ENCODE measurements at places on chromosomes 1 and 21.
A peak's percentile ranks its signal among the peaks of the same experiment; 100 is the strongest.

DNA sequence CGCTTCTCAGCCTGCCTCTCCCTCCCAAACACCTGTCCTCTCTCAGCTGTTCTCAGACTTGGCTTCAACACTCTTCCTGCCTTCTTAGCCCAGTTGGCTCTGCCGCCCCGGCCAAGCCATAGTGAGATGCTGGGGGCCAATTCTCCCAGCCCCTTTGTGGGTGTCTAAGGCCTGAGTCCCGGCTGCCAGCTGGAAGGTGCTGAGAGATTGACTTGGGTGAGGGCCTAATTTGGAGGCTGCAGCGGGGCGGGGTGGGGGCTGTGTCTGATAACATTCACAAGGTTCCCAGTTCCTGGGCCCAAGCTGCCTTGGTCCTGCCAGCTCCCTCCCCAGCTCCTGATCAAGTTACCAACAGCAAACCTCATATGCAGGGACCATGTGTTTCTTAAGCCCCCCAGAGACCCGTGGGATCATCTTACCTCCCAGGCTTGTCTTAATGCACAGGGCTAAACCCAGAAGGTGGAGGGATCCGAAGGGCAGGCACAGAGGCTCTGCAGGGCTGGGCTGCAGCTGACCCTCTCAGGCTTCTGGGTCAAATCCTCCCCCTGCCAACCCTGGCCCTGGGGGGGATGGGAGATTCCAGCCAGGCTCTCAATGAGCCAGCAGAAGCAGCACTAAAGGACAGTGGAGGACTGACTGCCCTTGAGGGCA, 9.8 kb downstream of the INKA2 start:
- DNase-seq, result no peak

DNA sequence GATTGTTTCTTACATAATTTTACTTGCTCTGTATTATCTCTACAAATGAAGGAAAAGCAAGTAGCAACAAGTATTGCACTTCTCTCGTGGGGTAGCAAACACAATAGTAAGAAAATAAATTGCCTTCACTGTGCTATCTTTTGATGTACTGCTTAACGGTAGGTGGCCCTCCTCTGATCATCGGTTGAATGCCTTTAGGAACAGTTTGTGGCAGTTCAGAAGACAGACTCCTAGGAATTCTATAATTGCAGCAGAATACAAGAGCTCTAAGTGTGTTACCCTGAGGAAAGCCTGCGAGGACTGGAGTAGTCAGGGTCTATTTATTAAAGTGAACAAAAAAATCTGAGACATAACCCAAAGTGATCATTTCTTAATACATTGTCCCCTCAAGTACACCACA, 1135.9 kb downstream of the KCNT2 start:
- no peak for DNase-seq

GRCh38 chr1:228923973-228924686, 188.9 kb downstream of the RHOU start:
- DNase-seq, result no peak

GRCh38 chr1:198656500-198656932, 17.7 kb downstream of the PTPRC start:
- peak; percentile 77 for DNase-seq

DNA sequence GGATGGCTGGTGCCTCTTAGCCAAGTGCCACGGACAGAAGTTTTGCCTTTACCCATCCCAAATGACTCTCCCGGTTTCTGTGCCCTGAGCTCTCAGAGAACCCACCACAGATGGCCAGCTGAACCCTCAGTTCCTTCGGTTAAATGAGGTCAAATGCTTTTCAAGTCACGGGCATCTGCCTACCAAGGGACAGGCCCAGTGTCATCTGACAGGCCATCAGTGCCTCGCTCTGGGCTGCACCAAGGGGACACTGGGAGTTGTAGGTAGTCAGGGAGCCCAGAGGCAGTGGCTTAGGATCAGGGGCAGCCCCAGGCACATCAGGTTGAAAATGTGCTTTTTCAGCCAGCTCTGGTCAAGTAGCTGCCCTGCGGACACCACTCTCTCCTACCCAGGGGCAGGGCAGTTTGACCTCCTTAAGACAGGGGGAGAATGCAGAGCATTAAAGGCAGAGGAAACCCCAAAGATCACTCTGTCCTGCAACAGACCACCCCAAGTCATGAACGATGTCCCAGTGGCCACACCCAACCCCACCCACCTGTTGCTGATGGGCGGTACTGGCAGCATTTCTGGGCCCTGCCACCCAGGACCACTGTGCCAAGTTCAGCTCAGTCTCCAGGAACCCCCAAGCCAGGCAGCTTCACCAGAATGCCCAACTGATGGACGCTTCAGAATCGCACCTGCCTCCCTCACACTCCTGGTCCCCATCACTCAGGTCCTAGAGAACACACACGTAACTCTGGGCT, 60.7 kb downstream of the CASZ1 start:
- no peak for DNase-seq

GRCh38 chr1:174998569-174999215, 1.1 kb upstream of the CACYBP start:
- DNase-seq, result peak; percentile 95

DNA sequence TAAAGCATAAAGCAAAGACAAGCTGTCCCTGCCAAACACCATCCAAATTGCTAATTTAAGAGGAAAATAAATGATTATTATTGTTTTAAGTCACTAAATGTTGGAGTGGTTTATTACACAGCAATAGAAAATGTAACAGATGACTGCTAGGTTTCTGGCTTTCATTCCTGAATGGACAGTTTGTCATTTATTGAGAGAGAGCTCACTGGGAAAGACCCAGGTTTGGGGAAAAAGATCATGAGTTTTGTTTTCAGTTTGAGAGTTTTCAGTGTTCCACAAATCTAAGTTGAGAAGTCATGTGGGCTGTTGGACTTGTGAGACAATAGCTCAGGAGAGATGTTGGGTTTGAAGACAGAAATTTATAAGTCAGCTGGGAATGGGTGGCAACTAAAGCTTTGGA, 5.4 kb downstream of the GPA33 start:
- no peak for DNase-seq

GRCh38 chr1:233097959-233098580, 147.7 kb downstream of the NTPCR start:
- DNase-seq, result no peak

GRCh38 chr21:45949928-45950739, 31.4 kb upstream of the COL6A1 start:
- DNase-seq, result no peak

GRCh38 chr1:24047110-24047477, 64.8 kb downstream of the MYOM3 start:
- DNase-seq, result no peak

GRCh38 chr1:22380024-22380785, 71.4 kb upstream of the ZBTB40 start:
- DNase-seq, result no peak

DNA sequence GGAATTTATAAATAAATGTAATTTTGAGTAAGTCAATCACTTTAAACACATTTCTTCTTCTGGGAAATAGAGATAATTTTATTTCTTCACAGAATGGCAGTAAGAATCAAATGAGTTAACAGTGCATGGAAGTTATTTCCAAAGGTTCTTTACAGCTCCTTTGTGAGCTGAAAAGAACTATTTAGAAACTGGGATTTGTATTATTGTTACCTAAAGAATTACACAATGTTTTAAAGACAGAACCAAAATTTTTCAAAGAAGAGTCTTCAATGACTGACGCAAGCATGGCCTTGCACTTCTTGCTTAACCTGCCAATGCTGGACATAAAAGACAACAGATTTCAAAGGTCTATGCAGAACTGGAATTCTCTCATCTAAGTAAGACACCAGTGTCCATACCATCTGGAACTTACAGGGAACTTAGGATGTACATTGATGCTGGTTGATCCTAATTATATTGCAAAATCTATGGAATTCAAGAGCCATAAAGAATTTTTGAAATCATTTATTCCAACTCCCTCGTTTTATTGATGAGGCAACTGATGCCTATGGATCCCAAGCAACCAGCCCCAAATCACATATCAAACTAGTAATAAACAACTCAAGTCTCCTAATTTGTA, 2.7 kb downstream of the COLGALT2 start:
- DNase-seq, result no peak

DNA sequence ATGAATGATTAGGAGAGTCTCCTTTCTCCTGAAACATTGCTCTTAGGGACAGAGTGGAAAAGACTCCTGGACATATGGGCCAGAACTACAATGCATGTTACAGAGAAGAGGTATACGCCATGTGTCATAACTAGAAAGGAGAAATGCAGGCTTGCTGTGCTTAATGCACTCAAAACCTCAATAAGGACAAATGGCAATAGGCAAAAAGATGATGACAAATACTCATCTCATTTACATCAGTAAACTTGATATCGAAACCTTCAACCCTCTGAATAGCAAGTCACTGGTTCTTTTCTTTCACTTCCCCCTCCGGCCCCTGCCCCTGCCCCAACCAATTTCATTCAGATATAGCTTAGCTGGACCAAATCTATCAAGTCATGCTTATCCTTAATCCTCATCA, 1.9 kb upstream of the GPR88 start:
- DNase-seq, result peak; percentile 20

DNA sequence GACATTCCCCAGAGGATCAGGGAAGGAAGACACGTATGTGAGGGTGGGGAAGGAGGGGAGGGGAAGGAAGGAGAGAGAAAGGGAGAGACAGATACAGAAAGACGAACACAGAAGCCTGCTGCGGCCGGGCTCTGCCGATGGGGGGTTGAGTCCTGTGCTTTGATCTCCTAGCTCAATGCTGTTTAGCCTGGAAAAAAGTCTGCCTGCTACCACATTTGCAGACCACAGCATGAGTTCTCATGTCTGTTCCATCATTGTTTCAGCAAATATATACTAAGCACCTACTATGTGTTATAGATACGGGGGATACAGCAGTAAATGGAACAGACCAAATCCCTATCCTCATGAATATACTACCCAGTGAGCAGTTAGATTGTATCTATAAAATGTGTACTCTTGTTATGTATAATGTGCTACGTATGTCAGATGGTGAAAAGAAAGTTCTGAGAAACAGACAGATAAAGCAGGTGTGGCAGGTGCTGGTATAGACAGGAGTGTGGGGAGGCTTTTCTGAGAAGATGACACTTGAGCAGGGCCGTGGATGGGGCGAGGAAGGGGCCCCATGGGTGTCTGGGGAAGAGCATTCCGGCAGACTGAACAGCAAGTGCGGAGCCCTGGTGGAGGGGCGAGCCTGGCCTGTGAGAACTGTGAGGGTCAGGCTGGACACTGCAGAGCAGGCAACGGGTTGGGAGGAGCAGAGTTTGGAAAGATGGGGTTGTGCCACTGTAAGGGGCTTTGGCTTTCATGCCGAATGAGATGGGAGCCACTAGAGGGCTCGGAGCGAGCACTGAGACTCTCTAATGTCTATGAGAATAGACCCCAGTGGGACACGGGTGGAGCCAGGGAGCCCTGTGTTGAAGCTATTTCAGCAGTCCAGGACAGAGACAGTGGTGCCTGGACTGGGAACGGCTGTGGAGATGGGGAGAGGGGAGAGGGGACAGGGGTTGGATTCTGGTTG, 34.1 kb downstream of the KIAA1614 start:
- DNase-seq, result no peak

Data from NAMALWA (cell line).